ENCODE measurements at places on chromosomes 13 and 19. TPM values are rescaled to one million over a fixed set of nuclear protein-coding genes. Genes with fewer than 3 reads are reported as not detected.
A peak's percentile ranks its signal among the peaks of the same experiment; 100 is the strongest.

The NTN5 gene
- 2.9 TPM for total RNA-seq

The PCDH8 gene
- total RNA-seq = not detected

The ZFR2 gene
- not detected for total RNA-seq

The DAND5 gene
- total RNA-seq = 0.20 TPM

The KASH5 gene
- total RNA-seq = 0.39 TPM

DNA sequence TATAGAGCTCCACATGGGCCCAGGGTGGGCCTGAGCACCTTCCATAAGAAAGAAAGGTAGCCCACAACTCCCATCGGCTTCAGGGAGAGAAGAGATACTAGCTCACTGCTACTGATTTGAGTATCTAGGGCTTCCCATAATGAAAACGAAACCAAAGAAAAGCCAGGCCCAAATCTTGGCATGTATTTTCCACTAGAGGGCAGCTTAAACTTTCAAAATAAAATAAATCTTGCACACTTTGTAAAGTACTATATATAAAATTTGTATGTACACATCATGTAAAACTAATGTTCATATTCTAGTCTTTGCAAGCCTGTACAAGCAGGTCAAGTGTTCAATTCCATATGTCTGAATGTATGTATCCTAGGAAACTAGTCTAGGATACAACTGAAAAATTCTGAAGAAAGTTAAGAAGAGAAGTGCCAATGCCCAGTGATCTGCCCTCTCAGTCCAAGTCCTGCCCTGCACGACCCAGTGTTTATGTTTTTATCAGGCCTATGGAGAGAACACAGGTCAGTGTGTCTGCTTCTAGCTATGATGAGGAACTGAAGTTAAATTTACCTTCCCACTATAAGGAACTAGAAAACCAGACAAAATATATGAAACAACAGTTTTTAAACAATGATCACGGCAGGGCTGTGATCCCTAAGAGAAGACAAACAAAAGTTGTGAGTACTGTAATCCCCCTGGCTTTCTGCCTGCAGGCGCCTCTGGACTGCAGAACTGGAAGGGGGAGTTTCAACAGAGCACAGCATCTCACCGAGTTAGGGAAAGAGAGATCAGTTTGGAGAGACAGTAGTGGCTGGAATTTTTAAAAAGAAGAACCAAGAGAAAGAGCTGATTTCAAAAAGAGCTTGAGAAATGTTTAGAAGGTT, 475.7 kb downstream of the UQCRFS1 start:
- no peak overlapping the region for H3K27ac ChIP-seq
- H3K36me3 ChIP-seq = no peaks in the 10 kb centered on the region
- H3K4me1 ChIP-seq = no peaks in the 10 kb centered on the region
- DNase-seq = no peak
- H3K27me3 ChIP-seq = no peaks in the 10 kb centered on the region
- H3K4me3 ChIP-seq = no peak overlapping the region

GRCh38 chr13:50017819-50018218, 2.6 kb downstream of the KCNRG start:
- no peak overlapping the region for H3K4me3 ChIP-seq
- no peaks in the 10 kb centered on the region for H3K4me1 ChIP-seq
- no peaks in the 10 kb centered on the region for H3K27me3 ChIP-seq
- DNase-seq = no peak
- no peak overlapping the region for H3K27ac ChIP-seq
- H3K36me3 ChIP-seq = peaks cover 4% of the 10 kb centered on the region

DNA sequence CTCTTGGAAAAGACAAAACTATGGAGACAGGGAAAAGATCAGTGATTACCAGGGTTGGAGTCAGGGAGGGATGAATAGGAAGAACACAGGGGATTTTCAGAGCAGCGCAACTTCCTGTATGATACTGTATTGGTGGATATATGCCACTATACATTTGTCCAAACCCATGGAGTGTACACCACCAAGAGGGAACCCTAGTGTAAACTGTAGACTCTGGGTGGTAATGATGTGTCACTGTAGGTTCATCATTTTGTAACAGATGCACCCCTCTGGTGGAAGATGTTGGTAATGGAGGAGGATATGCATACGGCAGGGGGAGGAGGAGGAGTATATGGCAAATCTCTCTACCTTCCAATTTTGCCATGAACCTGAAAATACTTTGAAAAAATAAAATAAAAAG, 68.1 kb downstream of the UFM1 start:
- no peak for DNase-seq
- no peak overlapping the region for H3K27ac ChIP-seq
- no peak overlapping the region for H3K4me3 ChIP-seq
- no peaks in the 10 kb centered on the region for H3K36me3 ChIP-seq

GRCh38 chr13:73334445-73334844, 275.6 kb downstream of the KLF5 start:
- H3K27ac ChIP-seq = peak overlapping the region; percentile 99
- H3K4me3 ChIP-seq = no peak overlapping the region
- H3K27me3 ChIP-seq = no peaks in the 10 kb centered on the region
- peaks cover 44% of the 10 kb centered on the region for H3K4me1 ChIP-seq
- peak; percentile 69 for DNase-seq

DNA sequence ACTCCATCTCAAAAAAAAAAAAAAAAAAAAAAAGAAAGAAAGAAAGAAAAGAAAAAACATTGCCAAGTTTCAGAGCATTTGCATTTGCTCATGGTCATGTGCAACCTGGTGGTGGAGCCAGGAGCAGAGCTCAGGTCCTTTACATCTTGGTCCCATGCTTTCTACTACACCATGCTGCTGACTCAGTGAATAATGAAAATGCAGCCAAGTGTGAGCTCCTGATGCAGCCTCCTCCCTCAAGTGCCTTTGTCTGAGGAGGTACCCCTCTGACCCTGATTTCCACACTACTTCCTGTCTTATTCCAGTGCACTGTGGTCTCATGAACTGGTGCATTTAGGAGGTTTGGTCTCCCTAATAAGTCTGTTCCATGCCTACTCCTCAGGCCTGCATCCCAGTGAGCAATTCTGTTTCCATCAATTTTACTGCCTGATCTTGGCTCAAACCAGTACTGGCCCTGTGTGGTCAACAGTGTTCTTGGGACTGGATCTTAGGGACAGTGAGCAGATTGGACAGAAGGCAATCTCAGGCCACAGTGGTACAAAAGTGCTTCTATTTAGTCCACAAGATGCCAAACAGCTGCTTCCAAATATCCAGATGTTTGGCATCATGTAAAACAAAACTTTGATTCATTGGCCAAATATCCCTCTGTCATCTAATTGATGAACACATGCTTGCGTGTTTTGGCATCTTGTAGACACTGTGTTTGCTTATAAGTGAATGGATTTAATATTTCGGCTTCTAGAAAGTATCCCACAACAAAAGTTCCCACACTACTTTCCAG, 28.8 kb upstream of the LRCH1 start:
- no peaks in the 10 kb centered on the region for H3K36me3 ChIP-seq
- no peak for DNase-seq
- H3K4me1 ChIP-seq = no peaks in the 10 kb centered on the region
- peaks cover 14% of the 10 kb centered on the region for H3K27me3 ChIP-seq

DNA sequence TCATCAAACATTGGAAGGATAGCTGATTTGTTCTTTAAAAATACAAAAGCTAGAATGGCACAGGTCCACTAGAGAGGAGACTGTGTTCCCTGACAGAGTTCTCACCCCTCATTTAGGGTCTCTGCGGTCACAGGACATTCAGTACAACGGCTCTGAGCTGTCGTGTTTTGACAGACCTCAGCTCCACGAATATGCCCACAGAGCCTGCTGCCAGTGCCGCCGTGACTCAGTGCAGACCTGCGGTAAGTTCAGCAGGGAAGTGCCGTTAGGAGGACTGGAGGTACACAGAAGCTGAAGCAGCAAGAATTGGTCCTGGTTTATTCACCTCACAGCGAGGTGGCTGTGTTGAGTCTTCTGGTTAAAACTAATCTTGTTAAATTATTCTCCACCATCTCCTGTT, 90.0 kb downstream of the TNFRSF19 start:
- H3K27me3 ChIP-seq = no peaks in the 10 kb centered on the region
- DNase-seq = no peak
- no peak overlapping the region for H3K27ac ChIP-seq
- H3K36me3 ChIP-seq = no peaks in the 10 kb centered on the region
- H3K4me3 ChIP-seq = no peak overlapping the region

- DNase-seq = peak; percentile 30
- peaks cover 11% of the 10 kb centered on the region for H3K36me3 ChIP-seq
- H3K27ac ChIP-seq = peak overlapping the region; percentile 98
- no peak overlapping the region for H3K4me3 ChIP-seq
- peaks cover 53% of the 10 kb centered on the region for H3K4me1 ChIP-seq
Measured at GRCh38 chr19:39405261-39405957, 1.2 kb upstream of the ZFP36 start.

DNA sequence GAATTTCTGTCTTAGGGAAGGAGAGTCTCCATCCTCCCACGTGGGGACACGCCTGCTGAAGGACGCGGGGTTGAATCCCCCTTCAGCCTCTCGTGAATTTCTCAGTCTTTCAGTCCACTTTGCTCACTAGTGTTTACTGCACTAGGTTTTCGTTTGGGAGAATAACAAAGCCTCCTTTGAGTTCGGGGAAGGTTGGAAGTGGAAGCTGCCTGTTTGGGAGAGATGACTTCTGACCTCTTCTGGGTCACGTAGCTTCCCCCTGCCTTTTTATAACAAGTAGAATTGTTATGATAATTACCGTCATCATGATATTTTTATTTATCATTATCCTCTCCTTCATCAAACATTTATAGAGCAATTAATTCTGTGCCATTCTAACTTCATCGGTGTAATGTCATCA, 60.7 kb downstream of the ATP11A start:
- DNase-seq = no peak
- no peaks in the 10 kb centered on the region for H3K27me3 ChIP-seq
- H3K4me3 ChIP-seq = no peak overlapping the region
- no peaks in the 10 kb centered on the region for H3K4me1 ChIP-seq

- no peak overlapping the region for H3K27ac ChIP-seq
- DNase-seq = no peak
- H3K4me3 ChIP-seq = no peak overlapping the region
- no peaks in the 10 kb centered on the region for H3K4me1 ChIP-seq
Measured at GRCh38 chr13:59437544-59438301, 726.0 kb downstream of the DIAPH3 start.

GRCh38 chr13:100944791-100945345, 270.3 kb upstream of the TMTC4 start:
- H3K27ac ChIP-seq = no peak overlapping the region
- no peak for DNase-seq
- no peaks in the 10 kb centered on the region for H3K4me1 ChIP-seq
- no peak overlapping the region for H3K4me3 ChIP-seq
- peaks cover 95% of the 10 kb centered on the region for H3K27me3 ChIP-seq

GRCh38 chr19:39247701-39248664, 673 bp downstream of the IFNL4 start:
- H3K36me3 ChIP-seq = no peaks in the 10 kb centered on the region
- no peak for DNase-seq
- no peak overlapping the region for H3K27ac ChIP-seq
- H3K27me3 ChIP-seq = peaks cover 11% of the 10 kb centered on the region

DNA sequence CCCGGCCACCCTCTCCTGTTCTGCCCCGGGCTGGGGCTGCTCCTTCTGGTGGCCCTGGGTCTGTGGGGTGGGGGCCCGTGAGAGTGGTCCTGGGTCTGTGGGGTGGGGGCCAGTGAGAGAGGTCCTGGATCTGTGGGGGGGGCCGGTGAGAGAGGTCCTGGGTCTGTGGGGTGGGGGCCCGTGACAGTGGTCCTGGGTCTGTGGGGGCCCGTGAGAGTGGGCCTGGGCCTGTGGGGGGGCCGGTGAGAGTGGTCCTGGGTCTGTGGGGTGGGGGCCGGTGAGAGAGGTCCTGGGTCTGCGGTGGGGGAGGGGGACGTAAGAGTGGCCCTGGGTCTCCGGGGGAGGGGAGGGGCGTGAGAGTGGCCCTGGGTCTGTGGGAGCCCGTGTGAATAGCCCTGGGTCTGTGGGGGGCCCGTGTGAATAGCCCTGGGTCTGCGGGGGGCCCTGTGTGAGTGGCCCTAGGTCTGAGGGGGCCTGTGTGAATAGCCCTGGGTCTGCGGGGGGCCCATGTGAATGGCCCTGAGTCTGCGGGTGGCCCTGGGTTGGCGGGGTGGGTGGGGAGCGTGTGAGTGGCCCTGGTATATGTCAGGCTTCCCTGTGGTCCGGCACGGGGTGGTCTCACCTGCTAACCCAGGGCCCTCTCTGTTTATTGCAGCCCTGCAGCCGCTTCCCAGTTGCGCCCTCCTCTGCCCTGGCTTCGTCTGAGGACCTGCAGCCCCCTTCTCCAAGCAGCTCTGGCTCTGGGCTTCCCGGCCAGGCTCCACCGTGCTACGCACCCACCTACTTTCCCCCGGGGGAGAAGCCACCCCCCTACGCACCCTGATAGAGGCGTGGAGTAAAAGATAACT, 52.3 kb downstream of the TMEM255B start:
- no peak overlapping the region for H3K27ac ChIP-seq
- H3K4me3 ChIP-seq = no peak overlapping the region
- H3K4me1 ChIP-seq = peaks cover 21% of the 10 kb centered on the region
- H3K36me3 ChIP-seq = no peaks in the 10 kb centered on the region

DNA sequence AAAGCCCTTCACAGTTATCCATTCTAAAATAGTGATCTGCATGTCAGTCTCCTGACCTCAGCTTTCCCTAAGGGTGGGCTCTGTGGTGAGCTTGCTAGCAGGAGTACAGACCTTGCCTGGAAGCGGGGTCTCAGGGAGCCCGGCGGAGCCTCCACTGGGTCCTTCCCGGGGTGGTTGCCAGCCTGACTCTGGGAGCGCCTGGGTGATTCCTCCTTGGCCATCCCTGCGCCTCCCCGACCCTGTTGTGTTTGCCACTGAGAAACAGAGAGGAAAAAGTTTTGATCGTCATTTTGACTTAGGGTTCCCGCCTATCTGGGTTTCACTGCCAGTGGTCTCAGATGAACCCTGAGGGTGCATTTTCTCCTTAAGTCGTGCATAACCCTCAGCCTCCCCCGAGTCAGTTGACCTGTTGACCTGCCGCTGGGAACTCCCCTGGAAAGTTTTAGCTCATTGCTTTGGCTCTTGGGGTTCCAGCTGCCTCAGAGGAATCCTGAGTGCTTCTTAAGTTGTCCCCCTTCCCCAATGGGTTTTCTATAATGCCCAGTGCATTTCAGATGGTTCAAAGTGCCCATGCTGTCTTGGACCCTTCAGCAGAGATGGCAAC, 117.8 kb downstream of the RAB20 start:
- H3K4me1 ChIP-seq = peaks cover 72% of the 10 kb centered on the region
- H3K4me3 ChIP-seq = no peak overlapping the region
- no peaks in the 10 kb centered on the region for H3K36me3 ChIP-seq
- no peak overlapping the region for H3K27ac ChIP-seq
- H3K27me3 ChIP-seq = no peaks in the 10 kb centered on the region
- DNase-seq = no peak

DNA sequence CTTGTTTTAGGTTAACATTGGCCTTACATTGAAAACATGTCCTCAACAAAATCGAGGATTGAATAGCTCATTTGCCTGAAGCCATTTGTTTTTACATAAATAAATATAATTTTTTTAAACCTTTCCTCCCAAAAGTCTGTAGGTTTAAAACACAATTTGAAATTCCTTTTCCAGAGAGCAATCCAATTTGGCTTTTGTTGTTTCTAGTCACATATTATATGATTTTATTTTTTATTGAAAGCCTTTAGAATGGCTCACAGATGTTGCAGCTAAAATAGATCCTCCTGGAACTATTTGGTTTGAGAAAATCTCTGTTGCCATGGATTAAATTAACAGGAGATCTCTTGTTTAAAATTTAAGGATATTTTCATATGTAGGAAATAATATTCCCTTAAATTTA, 512.6 kb downstream of the KLF5 start:
- DNase-seq = no peak
- no peak overlapping the region for H3K27ac ChIP-seq
- H3K4me3 ChIP-seq = no peak overlapping the region

- H3K4me3 ChIP-seq = no peak overlapping the region
- no peak for DNase-seq
- H3K27me3 ChIP-seq = no peaks in the 10 kb centered on the region
- H3K36me3 ChIP-seq = no peaks in the 10 kb centered on the region
Measured at GRCh38 chr19:3324405-3324856, 42.0 kb upstream of the NFIC start.

Measured in PC-9 (cell line).